NCI-H187 treated with DMSO at 0.1 percent for 48 hours (cell line): ENCODE measurements at places on chromosomes 5 and 9.

DNA sequence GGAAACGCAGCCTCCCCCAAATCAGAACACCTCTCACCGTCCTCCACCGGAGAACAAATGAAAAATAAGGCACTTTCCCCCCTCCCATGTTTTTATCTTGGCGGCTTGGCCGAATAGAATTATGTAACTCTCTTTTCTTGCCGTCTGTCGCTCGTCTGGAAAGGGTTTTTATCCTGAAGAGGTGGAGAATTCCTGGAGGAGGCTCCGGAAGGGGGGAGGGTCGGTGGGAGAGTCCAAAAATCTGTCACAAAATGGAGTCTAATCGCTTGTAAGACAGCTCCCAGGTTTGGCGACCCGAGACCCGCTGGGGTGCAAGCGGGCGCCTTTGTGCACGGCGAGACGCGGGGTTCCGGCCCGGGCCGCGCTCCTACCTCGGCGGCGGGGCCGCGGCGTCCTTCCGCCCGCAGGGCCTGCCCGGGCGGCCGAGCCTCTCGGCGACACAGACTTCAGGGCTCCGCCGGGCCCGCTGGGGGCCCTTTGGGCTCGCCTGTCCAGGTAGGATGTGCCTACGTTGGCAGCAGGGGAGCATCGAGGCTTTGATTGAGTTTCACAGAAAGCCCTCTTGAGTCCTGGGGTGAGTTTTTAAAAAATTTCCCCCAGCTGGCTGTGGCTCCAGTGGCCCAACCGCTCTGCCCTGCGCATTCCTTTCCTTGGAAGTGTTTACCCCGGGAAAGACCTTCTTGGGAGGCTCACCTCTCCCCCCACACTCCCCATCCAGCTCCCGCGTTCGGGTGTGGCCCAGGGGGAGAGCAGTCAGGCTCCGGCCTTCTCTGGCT is 5.0 kb downstream of the LMX1B start:
- DNase-seq, result no peak

DNA sequence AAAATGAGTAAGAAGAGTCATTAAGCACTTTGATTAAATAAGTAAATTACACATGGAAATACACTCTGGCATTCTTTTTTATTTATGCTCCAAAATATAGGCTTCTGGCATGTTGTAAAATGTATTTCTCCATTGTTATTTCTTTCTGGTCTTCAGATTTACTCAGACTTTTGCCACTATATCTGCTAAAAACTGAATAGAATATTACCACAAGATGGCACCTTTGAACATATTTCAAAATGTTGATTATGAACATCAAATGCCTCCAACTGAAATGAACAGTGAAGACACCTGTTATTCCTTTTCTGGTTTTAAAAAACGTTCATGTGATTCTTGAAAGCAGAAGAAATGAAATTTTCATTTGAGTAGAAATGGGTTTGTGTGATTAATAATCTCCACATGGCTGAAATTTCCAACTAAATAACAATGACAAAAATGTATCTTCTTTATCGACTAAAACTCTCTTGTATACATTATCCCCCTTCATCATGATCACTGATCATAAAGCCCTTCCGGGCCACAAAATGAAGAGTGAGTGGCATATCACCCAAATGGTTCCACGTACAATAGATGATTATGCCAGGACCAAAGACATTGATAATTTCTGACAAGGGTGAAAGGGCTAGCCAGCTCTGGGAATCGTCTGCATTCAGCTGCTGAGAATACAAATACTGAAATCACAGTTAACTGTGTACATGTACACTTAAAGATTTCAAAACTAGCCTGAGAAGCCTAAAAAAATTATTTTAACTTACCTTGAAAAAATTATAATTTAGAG is 23.8 kb downstream of the TYRP1 start:
- no peak for DNase-seq

DNA sequence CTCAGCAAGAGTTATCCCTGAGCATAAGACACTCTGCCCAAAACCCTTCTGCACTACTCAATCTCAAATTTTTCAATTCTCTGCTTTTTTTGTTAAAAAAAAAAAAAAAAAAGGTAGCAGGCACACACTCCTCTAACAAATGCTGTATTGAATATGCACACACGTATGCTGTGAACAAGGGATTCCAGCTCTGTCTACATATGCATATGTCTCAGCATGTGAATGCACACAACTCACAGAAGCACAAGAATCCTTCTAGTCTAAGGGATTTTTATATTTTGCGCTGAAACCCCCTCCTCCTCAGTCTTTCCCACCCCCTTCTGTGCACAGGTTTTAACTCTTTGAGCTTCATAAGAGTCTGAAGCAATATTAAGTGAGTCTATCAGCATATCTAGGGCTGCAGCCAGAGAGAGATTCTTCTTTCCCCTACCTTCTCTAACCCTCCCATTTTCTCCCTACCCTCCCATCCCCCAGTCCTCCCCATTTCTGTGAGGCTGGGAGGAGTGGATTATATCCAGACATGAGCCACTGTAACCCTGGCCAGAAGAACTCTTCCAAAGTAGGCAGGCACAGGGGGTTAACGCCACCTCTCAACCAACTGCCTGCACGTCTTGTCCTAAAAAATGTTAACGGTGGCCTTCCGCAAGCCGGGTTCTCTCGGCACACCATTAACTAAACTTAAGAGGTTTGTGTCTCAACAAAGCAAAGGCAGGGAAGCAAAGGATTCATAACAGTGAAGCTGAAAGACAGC is 1.0 kb downstream of the GABRB2 start:
- DNase-seq, result no peak

GRCh38 chr9:110782701-110783100 is 114.1 kb downstream of the MUSK start:
- DNase-seq, result no peak

- DNase-seq, result no peak
Measured at GRCh38 chr9:133112663-133113026, 8.4 kb downstream of the RALGDS start.

DNA sequence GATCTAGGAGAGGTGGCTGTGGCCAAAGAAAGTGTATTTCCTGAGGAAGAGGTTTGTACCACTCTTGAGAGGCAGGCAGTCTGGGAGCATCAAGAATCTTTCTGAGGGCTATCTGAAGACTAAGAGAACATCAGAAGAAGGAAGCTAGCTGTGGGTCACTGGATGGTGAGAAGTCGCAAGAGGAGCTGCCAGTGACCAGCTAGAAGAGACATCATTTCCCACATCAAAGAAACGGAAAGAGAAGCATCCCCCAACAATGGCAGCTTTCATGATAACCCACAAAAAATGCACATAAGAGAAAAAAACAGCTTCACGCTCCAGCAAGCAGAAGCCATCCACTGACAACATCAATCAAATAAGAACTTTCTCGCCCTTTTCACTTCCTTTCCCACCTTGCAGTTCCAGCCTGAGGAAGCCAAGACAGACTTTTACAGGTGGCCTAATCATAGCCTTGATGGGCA is 25.0 kb upstream of the CEP78 start:
- DNase-seq, result no peak

DNA sequence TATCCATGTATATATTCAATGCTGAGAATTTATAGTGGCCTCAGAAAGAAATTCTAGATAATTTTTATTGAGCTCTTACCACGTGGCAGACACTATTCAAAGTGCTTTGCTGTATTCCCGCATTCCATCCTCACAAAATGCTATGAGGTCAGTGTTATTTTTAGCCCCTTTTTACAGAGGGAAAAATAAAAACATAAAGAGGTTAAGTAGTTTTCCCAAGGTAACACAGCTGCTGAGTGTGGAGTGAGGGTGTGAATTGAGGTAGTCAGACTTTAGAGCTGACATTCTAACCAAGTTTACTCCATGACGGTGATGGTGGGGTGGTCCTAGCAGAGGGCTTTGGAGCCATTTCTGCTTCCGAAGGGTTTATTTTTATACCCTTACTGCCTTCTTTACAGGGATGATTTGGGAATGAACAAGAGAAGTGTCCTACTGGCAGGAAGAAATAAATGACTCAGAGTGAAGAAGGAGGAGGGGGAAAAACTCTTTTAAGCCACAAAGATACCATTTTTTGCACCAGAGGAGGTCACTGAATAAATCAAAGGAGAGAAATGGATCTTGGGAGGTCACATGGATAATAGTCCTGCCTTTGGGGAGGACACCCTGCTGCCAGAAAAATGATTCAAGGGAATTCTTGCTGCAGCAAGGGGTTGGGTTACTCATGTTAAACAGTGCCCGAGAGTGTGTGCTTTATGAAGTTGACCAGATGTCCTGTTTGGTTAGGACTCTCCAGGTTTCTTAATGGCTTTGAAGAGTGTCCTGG is 76.1 kb downstream of the HMHB1 start:
- no peak for DNase-seq
